Germinal center (tissue), 1 donor: ENCODE measurements at places on chromosomes 11 and 22.

DNA sequence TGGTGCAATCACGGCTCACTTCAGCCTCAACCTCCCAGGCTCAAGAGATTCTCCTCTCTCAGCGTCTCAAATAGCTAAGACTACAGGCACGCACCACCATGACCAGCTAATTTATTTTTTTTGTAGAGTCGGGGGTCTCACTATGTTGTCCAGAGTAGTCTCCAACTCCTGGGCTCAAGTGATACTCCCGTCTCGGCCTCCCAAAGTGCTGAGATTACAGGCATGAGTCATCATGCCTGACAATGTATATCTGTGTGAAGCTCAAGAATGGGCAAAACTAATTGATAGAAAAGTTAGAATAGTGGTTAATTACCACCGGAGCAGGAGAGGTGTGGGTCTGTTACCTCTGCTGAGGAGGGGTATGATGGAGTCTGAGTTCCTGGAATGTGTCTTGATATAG, 9.1 kb upstream of the SLC43A3 start:
- no peak for DNase-seq

GRCh38 chr11:76783294-76783895, at the start of gene TSKU:
Gene TSKU (plus strand): TSS chr11:76783356. CDS start chr11:76795617, 12,261 bp downstream.
- no peak for DNase-seq

DNA sequence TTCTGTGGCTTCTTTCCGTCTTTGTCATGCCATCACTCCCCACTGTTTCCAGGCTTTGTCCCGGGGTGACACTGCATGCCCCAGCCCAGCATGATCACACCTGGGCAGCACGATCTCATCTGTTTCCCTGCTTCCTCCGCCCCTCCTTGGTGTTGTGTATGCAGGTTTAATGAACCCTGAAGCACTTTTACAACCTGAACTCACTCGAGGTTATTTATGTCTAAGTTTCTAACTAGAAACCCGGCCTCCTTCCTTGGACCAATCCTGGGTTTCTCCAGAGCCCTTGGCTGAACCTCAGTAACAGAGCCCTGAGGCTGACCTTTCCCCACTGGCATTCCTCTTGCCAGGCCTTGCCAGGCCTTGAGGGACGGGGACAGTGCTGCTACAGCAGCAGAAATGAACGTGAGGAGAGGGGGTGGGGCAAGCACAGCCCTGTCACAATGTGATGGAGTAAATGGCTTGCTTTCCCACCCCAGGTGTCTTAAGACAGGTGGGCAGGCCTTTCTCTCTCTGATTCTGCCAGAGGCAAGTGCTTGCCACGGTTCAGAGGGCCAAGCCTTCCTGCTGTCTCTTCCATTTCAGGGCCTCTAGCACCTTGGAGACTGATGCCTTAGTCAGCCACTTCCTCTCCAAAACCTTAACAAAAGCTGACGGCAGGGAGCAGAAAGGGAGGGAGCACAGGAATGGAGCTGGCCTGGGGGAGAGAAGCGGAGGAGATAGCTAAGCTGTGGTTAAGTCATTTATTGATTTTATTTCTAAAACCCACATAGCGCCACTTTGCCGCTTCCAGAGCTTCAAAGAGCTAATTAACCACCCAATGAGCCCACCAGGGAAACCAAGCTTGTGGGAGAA, 3.1 kb upstream of the PYGM start:
- no peak for DNase-seq

DNA sequence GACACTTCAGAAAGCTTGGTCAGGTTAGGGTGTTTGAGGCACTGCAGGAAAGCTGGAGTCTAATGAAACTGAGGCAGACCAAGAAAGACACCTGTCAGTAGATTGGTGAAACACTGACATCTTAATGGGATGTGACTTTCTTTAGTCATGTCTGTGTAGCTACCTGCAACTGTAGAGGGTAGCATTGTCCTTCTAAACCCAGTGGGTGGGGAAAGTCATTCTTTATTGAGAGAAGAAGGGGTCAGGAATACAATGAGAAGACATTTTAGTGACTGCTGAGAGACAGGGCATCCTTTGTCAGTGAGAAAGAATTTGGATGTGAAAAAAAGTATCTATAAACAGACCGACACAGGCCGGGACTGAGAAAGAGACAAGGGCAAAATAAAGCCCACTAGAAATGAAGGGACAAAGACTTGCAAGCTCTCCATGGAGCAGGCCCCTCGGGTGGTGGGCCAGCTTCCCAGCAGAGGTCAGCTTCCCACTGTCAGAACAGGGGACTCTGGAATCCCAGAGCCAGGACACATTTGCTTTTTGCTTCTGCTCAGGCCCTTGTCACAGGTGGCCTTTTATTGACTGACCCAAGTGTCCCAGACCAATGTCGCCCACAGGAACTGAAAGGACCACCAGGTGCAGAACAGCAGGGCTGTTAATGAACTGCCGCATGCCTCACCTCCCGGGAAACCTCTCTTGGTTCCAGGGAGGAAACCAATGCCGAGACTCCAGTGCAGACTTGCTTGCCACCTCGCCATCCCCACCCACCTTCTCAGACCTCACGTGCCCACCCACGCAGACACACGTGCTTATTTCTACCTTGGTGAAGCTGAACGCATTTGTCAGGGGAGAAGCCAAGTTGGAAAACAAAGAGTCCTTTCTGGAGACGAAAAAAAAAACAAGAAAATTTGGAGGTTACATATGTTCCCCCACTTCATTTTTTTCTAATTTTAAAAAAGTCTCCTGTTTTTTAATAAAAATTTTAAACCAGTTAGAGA, 212.8 kb downstream of the TENM4 start:
- no peak for DNase-seq

DNA sequence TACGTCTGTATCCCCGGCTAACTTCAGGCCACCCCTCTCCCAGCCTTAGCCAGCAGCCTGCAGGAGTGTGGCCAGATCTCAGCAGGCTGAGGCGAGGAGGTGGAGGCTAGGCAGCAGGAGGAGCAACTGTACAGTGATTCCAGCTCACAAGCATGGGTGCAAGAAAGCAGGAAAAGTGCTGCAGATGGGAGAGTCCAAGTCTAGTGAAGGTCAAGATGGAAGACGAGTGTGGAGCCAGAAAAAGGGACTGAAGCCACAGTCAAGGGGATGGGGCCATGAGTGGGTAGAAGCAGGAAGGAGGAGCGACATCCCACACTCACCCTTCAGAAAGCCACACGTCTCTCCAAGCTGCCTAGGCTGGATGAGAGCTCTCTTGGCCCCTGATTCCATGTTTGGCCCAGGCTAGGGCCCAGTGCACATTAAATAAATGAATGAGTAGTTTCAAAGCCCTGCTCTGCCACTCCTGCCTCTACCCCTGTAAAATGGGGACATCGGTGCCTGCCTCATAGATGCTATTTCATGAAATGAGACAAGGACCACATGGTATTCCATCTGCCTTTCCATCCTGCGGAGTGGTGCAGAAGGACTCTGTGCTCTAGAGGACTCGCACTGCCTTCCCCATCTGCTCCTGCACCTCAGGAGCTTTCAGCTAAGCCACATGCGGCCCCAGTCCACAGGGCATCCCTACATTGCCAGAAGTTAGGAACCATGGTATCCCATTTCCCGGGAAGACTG, 2.9 kb downstream of the YDJC start:
- no peak for DNase-seq

DNA sequence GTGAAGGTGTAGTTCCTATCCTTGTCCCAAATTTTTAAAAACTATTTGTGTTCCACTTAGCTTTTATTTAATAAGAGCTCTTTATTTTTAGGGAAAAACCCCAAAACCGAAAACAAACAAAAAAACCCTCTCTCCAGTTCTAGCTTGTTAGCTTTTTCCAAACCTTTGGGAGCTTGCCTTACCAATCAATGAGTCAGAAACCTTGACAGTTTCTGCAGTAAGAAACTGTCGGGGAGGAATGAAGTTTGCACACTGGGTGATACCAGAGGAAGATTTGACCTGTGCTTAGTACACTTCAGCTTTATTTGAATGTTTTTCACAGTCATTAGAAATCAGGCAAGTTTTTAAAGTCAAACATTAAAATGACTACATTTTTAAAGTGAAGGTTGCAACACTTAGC, 105.0 kb downstream of the FAT3 start:
- no peak for DNase-seq

- DNase-seq, result no peak
Observed at GRCh38 chr11:30603357-30603756, 17.2 kb upstream of the MPPED2 start.

DNA sequence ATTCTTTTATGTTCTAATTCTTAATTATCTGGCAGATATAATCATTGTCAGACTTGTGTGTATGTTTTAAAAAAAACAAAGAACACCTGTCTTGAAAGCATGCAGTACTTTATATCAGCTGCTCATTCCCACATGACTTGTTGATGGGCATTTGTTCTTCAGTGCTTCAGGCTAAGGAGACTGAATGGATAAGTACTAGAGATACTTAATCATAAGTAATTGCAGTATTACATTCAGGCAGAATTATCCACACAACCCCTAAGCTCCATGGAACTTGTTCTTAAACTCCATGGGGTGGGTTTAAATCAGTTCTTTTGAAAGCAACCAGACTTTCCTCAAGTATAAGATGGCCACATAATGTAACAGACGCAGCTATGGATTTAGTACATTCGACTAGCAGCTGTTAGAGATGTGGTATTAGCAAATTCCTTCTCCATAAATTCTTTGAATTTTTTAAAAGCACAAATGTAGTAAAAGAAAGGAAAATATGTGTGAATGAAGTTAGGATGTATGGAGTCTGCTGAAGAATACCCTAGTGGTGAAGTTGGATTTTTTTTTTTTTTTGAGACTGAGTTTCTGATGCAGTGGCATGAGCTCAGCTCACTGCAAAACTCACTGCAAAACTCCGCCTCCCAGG, 3.0 kb downstream of the JAM3 start:
- DNase-seq, result no peak

GRCh38 chr11:134533511-134533910, 121.5 kb upstream of the B3GAT1 start:
- DNase-seq, result no peak

DNA sequence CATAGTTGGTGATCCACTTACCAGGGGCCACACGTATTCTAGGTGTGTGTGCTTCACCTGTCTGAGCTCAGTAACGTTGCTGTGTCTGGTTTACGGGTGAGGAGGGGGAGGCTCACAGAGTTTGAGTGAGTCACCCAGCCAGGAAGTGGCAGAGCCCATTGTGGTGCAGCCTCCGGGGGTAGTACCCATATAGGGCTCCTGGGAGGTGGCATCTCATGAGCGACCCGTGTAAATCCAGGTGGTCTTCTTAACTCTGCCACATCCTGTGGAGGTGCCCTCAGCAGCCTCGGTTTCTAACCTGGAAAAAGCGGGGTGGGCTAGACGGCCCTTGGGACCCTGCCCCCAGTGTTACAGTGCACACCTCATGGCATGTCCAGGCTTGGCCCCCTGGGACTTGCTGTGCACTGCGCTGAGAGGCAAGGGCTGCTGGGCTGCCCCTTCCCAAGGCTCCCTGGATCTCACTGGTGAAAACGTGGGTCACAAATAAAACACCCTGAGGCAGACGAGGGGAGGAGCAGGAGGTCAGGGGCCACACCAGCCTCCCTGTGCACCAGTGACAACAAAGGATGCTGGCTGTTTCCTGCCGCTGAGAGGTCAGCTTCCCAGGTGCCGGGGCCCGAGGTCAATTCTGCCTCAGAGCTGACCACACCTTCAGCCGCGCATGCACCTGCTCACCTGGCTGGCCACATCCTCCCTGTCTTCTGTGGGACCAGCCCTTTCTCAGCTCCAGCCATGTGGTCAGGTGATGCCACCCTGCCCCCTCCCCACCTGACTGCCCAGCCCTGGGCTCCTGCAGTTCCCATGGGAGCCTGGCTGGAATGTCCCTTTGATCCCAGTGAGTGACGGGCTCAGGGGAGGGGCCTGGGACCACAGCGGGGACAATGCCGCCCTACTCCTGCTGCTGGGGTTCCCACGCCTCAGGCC, 305.1 kb downstream of the CTTN start:
- DNase-seq, result no peak

DNA sequence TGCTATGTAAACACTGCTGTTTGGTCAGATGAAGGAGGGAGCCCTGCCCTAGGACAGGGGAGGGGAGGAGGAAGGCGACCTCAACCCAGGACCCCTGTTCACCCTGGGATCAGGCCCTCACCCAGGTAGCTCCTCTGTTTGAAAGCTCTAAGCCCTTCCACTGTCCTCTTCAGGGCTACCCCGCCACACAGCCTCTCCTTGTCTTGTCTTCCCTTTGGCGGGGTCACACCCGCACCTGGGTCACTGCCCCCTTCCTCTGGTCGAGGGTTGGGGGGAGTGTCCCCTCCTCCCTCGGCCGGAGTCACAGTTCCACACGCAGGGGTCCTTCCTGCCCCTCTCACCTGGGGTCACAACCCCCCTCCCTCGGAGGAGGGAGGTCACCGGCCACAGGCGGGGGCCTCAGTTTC, 463 bp upstream of the PTPMT1 start:
- DNase-seq, result no peak

- DNase-seq, result no peak
Observed at GRCh38 chr11:78374917-78375316, 42.7 kb downstream of the GAB2 start.

DNA sequence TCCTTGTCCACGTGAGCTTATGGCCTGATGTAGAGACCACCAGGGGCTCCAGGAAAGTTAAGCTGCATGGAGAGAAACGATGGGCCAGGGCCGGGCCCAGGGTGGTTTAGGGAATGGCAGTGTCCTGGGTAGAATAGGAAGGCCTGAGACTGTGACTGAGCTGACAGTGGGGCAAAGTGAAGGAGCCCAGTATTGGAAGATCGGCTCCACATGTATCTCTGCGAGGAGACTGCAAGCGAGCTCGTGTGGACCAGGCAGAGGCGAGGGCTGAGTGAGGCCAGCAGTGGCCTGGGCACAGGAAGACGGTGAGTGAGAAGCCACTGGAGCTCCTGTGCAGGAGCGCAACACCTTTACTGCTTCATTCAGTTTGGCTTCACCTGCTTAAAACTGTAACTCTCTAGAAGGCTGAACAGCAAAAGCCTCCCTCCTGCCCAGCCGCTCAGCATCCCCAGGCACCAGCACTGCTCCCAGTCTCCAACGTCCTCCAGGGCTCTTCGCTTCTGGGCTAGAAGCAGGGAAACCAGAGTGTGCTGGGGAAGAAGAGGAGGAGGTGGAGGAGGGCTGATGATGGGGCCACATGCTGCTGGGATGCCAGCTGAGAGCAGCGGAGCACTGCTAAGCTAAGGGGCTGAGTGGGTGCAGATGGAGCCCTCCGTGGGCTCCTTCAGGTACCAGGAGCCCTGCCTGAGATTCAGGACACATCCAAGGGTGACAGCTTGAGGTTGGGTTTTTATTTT, 13.5 kb downstream of the TCIRG1 start:
- DNase-seq, result no peak

GRCh38 chr22:47678048-47678447, 915.6 kb downstream of the TBC1D22A start:
- DNase-seq, result no peak

DNA sequence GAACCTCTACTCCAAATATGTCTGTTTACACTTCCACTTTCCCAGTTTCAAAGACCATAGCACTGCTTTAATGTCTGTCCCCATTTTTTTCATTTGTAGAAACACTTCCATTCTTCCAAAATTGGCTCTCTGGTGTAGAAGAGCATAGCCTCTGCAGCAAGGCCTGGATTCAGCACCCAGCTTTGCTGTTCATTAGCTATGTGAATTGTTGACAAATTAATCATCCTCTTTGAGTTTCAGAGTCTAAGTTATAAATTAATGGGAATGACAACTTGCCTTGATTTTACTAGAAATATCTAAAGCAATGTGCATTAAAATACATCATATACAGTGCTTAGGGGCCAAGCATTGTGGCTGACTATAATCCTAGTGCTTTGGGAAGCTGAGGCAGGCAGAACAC, 22.4 kb downstream of the GRIA4 start:
- no peak for DNase-seq

GRCh38 chr11:109155291-109155690, 266.7 kb upstream of the C11orf87 start:
- no peak for DNase-seq

- DNase-seq, result no peak
Observed at GRCh38 chr11:75004215-75004614, 15.5 kb downstream of the NEU3 start.

- no peak for DNase-seq
Observed at GRCh38 chr11:16992846-16993245, 21.4 kb downstream of the PLEKHA7 start.
